Stimulated activated CD4-positive, alpha-beta T cell treated with anti-CD3 and anti-CD28 coated beads, Interleukin-1b, Interleukin-23, amount 100 ng/mL, for 1 hour (primary cell): ENCODE measurements at places on chromosomes 7 and 10.

GRCh38 chr7:2299131-2299829 is 15.0 kb downstream of the SNX8 start:
- no peak for DNase-seq

DNA sequence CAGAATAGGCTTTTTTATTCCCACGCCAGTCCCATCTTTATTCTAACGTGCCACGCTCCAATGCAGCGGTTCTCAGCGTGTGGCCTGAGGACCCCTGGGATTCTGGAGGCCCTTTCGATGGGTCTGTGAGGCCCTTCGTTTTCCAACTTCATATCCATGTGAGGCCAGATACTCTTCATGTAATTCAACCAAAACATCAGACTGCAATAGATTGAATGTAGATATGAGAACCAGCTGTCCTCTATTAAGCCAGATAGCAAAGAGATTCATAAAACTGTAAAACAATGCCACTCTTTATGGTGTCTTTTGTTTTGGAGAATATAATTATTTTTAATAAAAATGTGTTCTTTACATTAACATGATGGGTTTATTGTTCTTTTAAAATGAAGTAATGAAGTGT is 53.2 kb upstream of the KMT2C start:
- DNase-seq: no peak

GRCh38 chr10:3785851-3786271 is 852 bp upstream of the KLF6 start:
- DNase-seq: no peak

DNA sequence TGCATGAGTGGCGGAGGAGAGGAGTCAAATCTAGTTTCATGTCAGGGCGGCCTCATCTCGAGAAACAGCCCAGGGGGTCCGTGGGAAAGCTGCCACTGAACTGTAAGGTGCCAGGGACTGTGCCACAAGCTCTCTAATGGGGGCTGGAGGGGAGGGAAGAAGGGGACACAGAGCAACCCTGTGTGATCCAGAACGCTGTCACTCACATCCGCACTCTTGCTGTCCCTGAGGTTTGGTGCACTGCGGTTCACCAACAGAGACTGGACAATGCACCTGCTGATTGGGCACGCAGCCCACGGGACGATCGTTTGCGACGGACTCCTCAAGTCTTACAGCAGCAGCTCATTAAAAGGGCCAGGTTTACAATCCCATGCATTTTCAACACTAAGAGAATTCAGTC is 47.7 kb downstream of the AMZ1 start:
- DNase-seq: no peak

GRCh38 chr10:25177754-25178135 is 2.9 kb downstream of the GPR158 start:
- no peak for DNase-seq
